ENCODE measurements at places on chromosomes 6 and 20. TPM values are rescaled to one million over a fixed set of nuclear protein-coding genes. Genes with fewer than 3 reads are reported as not detected.

- no peak for DNase-seq
These were observed 147.0 kb upstream of the PTPRK start for GRCh38 chr6:128667339-128667858.

Gene GTSF1L
- total RNA-seq = not detected

GRCh38 chr6:125640441-125641150 is 108.8 kb upstream of the HEY2 start:
- no peak for DNase-seq

DNA sequence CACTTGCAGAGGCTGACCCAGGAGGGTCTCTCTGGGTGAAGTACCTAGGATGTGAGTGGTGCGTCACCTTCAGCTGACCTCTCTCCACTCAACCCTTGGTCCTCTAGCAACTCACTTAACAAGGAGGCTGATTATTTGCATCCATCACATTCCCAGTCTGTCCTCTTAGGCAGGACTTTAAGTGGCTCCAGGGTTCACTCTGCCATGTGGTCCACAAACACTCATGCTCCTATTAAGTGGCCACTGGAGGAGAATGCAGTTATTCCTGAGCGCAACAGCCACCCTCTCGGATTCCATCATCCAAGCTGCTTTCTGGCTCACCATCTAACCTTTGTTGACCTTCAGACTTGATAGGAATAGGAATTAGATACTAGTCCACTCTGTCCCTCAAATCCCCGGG is 61.1 kb upstream of the SCAF8 start:
- DNase-seq = no peak

DNA sequence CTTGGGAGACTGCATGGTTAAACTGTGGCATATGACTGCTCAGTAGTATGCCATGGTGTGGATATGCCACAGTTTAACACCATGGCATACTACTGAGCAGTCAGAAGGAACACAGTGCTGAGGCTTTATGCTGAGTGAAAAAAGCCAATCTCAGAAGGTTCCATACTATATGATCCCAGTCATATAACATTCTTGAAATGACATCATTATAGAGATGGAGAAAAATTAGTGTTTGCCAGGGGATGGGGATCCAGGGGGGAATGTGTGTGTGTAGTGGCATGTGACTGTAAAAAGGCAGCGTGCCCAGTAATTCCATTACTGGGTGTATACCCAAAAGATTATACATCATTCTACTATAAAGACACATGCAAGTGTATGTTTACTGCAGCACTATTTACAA is 85.8 kb downstream of the FOXF2 start:
- no peak for DNase-seq

Gene ERVFRD-1
- 0.09 TPM for total RNA-seq

DNA sequence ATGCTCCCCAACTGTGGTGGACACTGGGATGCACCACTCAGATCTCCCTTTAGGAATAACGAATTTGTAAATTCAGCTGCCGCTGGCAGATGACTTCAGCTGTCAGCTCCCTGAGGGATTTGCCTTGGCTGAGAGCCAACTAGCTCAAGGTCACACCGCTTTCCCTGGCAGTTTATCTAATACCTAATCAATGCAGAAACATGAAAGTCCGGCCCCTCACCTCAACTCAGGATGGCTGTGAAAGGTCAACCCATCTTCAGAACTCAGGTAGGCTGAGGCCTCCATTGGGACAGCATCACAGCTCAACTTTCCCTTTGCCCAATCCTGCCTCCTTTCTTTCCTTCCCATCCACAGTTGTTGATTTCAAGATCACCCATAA is 22.8 kb upstream of the SCGN start:
- no peak for DNase-seq

Gene UCKL1
- total RNA-seq = 44.8 TPM

- peak; percentile 50 for DNase-seq
These were observed 942 bp downstream of the ACAT2 start for GRCh38 chr6:159762681-159763293.

- no peak for DNase-seq
These were observed 598.8 kb upstream of the CDH4 start for GRCh38 chr20:60653111-60653845.

Gene ULBP3
- 1.5 TPM for total RNA-seq

DNA sequence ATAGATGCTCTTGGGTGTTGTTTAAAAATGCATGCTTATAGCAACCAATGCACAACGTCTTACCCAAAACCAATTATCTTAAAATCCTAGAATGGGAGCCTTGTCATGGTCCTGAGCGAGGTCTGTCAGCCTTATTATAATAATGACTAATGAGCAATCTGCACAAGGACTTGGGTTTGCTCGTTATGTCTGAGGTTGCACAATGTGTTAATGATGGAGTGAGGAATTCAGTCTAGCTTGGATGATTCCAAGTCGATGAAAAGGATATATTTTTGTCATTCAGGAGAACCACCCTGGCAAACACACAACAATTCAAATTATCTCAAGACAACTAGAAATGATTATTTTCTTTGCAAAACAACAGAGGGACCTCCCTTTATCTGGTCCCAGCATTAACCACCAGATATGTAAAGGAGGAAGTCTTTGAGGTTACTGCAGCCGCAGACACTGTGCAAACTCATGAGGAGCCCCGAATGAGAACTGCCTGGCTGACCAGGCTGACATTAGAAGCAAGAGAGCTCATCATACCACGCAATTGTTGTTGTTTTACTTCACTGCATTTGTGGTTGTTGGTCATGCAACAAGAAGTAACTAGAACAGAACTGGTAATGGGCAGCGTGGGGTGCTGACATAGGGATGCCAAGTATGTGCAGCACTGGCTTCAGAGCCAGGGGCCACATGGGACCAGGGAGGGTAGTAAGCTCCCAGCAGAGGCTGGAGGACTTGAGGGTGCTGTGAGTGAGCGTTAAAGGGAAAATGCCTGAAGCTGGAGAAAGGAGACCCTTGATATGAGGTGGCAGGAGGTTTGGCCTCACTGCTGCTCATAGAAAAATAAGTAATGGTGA is 488.3 kb downstream of the CDH26 start:
- no peak for DNase-seq

- no peak for DNase-seq
These were observed 20.6 kb downstream of the SLC2A12 start for GRCh38 chr6:134031696-134032255.

Gene HLA-F
- 184 TPM for total RNA-seq

DNA sequence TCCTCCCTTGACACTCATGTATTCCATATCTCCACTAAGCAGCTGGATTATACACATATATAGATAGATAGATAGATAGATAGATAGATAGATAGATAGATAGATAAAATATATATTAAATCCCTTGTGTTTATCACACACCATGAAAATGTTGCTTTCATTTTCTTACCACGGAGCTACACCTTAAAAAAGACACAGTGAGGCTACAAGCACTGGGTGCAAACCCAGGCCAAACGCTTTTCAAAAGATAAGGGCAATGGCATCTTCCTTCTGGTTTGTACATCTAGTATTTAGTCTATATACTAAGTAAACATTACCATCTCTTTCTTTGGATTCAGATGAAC is 377.1 kb downstream of the ESR1 start:
- no peak for DNase-seq

Gene LGSN
- total RNA-seq = 0.08 TPM

DNA sequence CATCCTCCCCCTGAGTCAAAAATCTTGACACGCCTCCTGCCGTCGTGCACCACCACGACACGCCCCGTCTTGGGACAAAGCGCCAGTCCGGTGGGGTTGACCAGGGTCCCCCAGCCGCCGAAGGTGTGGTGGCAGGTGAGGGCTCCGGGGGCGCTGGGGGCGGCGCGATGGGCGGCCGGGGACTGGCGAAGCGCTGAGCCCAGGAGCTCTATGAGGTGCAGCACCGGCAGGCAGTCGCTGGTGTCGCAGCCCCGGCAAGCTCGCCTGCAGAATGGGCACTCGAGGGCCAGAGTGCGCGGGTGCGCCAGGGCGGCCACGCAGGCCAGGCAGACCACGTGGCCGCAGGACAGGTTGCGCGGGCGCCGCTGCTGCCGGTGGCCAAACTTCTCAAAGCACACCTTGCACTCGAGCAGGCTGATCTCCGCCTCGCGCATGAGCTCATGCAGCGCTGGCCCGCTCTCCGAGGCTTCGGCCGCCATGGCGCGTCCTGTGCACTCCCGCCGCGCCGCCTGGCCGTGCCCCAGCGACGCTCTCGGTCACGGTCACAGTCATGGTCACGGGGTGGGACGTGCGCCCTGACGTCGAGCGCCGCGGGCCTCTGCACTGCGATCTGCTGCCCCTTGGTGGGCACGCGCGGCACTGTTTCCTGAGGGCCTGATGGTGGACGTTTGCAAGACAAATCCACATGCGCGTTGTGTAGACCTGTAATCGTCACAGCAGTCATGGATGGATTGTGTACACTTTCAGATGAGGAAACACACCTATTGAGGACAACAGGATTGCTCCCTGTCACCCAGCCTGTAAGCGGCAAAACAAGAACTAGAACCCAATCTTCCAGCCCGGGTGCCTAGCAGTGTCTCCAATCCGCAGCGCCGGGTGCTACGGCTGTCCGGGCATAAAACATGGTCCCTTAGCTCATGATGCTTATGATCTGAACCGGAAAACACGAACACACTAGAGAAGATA is at the start of gene NHLRC1:
NHLRC1 (minus strand) TSS at position 550 of the 966 bp plus-strand sequence; CDS start at position 479, 71 bp downstream.
- peak; percentile 93 for DNase-seq

- no peak for DNase-seq
These were observed 7.1 kb downstream of the RPS6KA2 start for GRCh38 chr6:166619912-166620311.

Gene RUNX2
- total RNA-seq = 2.5 TPM

- no peak for DNase-seq
These were observed 68.0 kb upstream of the NXT1 start for GRCh38 chr20:23282546-23282945.

GRCh38 chr6:117481926-117482239 is 591 bp upstream of the DCBLD1 start:
- DNase-seq = no peak

DNA sequence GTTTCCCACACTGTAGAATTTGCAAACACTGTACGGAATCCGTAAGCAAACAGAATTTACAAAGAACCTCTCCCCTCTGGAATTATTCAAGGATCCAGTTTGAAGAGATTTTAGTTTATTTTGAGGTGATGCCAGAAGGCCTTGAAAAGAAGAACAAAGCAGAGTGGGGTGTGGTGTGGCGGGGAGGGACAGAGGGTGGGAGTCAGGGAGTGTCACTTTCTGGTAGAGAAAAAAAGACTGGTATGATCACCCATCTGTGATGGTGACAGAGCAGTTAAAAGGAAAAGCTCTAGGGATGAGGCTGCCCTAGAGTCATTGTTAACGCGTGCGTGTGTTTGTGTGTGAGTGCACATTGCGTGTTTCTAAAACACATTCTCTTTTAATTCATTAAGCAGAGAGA is 97.0 kb upstream of the F13A1 start:
- DNase-seq = no peak

DNA sequence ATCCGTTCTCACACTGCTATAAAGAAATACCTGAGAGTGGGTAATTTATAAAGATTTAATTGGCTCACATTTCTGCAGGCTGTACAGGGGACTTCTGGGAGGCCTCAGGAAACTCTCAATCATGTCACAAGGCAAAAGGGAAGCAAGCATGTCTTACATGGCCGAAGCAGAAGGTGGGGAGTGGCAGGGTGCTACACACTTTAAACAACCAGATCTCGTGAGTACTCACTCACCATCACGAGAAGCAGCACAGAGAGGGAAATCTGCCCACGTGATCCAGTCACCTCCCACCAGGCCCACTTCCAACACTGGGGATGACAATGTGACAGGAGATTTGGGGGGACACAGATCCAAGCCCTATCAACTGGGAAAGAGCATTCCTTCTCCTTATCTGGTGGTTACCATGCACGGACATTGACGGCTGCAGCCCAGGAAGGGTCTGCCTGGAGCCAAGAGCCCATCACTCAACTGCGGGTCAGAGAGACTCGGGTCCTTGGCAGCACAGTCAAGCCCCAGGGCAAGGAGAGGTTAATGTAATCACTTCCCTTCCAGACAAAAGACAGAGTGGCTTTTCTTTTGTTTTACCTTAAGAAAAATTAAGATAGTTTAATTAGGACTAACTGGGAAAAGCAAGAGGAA is 112.3 kb upstream of the CST7 start:
- no peak for DNase-seq

GRCh38 chr20:57371363-57371762 is 19.8 kb upstream of the RBM38 start:
- DNase-seq = no peak

Gene CHRNA4
- not detected for total RNA-seq

Gene SYNGAP1
- total RNA-seq = 6.8 TPM

Gene DEFB115
- not detected for total RNA-seq

GRCh38 chr6:107547451-107547840 is 57.5 kb downstream of the SOBP start:
- DNase-seq = no peak

Gene MYT1
- 0.06 TPM for total RNA-seq

DNA sequence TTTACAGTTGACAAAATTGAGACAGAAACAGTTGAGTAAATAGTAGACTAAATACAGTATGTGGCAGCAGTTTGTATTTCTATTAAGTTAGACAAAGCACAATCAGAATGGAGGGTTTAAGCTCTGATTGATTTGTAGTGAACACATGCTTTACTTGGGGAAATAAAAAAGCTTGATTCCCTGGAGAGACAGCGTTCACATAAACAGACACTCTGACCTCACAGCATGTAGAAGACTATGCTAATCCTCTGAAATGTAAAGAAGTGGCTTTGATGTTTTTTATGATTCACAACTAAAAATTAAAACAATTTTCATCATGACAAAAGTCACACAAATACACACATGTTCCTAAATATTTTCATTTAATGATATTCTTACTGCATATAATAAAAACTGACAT is 126.9 kb upstream of the FAM83B start:
- no peak for DNase-seq

Gene ADTRP
- 124 TPM for total RNA-seq

GRCh38 chr6:126356526-126356925 is 16.6 kb downstream of the CENPW start:
- DNase-seq = no peak

DNA sequence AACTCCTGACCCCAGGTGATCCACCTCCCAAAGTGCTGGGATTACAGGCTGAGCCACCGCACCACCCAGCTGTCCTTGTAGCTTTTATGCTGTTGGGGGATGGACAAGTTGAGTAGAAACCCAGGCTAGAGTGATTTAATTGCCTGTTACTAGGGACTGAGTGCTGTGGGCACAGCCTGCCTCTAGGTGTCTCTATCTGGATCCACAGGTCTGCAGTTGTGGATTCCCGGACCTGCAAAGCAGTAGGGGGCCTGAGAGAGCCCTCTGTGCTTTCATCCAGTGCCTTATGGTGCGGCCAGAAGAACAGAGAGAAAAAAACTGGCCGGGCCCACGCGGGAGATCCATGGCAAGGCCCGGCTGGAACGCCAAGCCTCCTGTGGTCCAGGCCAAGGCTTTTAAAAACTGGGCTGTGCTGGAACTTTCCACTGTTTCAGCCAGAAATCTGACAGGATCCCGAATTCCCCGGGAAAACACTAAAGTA is 5.2 kb downstream of the SIRPA start:
- peak; percentile 51 for DNase-seq
